ENCODE measurements at places on chromosomes 7 and 10.

- no peak for DNase-seq
Observed at GRCh38 chr10:7285522-7286322, 125.1 kb downstream of the SFMBT2 start.

- DNase-seq: no peak
Observed at GRCh38 chr7:4174016-4174415, 508.1 kb upstream of the FOXK1 start.

GRCh38 chr10:70135684-70136083 lies 3.1 kb upstream of the AIFM2 start:
- no peak for DNase-seq

GRCh38 chr7:14505906-14506305 lies 396.6 kb downstream of the DGKB start:
- no peak for DNase-seq

- no peak for DNase-seq
Observed at GRCh38 chr7:149020483-149020882, 7.8 kb downstream of the PDIA4 start.

- DNase-seq: no peak
Observed at GRCh38 chr7:74572301-74572979, 85.1 kb upstream of the GTF2I start.

GRCh38 chr10:117262291-117262902 lies 21.5 kb downstream of the SLC18A2 start:
- DNase-seq: no peak

DNA sequence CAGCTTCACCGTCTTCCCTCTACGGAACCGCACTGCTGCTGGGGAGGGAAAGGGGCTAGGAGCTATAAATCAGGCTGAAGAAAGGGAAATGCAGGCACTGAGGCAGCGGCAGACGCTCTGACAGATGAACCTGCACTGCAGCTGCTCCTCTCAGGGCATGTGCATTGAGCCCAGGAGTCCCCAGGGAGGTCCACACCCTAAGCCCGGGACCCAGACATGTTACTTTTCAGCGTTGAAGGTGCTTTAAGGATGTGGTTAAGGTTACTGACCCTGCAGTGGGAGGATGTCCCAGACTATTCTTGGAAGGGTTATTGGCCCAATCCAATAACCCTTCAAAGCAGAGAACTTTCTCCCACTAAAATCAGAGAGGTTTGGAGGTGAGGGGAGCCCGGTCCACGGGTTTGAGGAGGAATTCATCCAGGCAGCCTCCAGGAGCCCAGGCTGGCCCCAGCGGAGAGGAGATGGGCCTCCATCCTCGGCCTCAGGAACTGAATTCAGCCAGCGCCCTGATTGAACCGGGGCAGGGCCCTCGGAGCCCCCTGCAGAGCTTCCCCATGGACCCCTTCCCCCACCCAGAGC lies 75.4 kb downstream of the ADARB2 start:
- DNase-seq: no peak

Measured in stimulated activated CD8-positive, alpha-beta memory T cell treated with anti-CD3 and anti-CD28 coated beads, Interleukin-15, amount 100 ng/mL, for 48 hours (primary cell).